ENCODE measurements at places on chromosomes 11 and 22.

- no peak for DNase-seq
These were observed 509.9 kb upstream of the B3GAT1 start for GRCh38 chr11:134921938-134922337.

- no peak for DNase-seq
These were observed 6.0 kb downstream of the TUBA8 start for GRCh38 chr22:18116634-18117033.

GRCh38 chr11:124108156-124108555 is 7.1 kb upstream of the VWA5A start:
- DNase-seq, result no peak

DNA sequence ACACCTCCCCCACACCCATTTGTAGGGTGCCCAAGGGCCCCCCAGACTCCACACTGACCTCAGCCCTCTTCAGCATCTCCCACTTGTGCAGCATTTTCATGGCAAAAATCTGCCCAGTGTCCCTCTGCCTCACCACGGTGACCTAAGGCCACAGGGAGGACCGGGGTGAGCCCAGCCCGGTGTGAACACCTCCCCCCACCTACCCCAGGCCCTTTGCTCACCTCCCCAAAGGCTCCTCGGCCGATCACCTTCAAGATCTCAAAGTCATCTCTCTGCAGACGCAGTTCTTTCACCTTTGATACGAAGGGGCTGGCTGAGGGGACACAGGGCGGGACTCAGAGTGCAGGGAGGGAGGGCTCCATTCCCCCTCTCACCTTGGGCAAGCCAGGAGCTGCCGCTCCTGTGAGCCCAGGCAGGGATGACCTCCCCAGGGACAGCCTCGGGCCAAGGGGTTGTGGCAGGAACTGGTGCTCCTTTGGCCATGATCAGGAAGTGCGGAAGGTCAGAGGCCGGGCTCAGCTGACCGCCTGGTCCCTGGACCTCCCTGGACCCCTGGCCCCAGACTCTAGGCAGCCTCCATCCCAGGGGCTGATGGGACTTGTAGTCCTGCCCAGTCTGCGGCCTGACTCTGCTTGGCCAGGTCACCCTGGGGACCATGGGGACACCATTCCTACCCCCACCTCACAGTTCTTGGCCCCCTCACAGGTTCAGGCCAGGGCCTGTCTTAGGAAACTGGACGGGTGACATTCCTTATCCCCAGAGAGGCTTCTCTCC is 2.7 kb downstream of the CDC42BPG start:
- DNase-seq, result no peak

DNA sequence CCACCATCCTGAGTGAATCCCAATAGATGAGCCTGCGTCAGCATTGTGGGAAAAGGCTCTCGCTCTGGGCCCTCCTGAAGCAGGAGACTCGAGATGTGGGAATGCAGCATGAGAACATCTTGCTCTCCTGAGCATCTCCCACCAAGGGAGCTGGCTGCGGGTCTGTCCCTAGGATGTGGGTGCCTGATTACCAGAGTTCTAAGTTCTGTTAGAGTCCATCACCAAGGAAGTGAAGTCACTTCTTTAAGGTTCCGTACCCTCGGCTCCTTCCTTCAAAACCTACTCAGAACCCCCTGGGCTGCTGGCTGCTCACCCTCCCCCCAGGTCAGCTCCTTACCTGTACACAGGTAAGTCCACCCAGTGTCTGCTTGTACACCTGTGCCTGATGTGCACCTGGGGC is 100.5 kb upstream of the IGLL5 start:
- no peak for DNase-seq

GRCh38 chr22:45090497-45090910 is 73.2 kb upstream of the NUP50 start:
- DNase-seq, result no peak

- no peak for DNase-seq
These were observed 4.7 kb upstream of the AP1B1 start for GRCh38 chr22:29393019-29393608.

GRCh38 chr11:3159296-3160190 is 5.6 kb downstream of the OSBPL5 start:
- DNase-seq, result no peak

DNA sequence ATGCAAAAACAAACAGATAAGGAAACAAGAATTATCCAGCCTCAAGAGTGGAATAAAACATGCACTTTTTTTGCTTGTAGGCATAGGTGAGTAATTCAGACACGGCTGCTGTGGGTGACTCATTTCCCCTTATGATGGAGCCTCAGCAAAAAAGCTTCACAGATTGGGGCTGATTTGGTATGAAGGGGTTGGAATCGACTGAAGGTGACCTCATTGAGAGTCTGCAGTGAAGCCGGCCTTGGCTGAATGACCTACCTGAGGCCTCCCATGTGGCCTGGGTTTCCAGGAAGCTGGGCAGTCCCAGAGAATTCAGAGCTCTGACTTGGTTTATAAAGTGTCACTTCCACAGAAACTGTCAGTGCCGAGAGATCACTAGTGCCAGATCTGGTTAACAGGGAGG is 34.2 kb upstream of the VPREB1 start:
- DNase-seq, result no peak

- DNase-seq, result no peak
These were observed 1.1 kb downstream of the FAT3 start for GRCh38 chr11:92225568-92226330.

DNA sequence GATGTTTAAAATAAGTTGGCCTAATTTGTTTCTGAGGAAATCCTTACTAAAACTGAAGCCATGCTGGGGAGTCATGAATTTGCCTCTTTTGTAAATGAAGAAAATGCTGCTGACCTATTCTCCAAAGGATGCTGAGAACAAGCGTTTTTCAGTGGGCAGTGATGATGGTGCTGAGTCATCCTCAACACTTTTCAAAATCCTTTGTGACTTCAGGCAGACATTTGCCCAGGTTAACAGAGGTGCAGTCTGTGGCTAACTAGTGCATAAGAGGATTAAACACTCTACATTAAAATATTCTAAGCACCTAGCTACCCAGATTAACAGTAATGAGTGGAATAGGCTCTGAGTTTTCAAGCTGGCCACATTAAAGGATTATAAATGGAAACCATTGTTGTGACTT is 509.0 kb downstream of the DLG2 start:
- no peak for DNase-seq

DNA sequence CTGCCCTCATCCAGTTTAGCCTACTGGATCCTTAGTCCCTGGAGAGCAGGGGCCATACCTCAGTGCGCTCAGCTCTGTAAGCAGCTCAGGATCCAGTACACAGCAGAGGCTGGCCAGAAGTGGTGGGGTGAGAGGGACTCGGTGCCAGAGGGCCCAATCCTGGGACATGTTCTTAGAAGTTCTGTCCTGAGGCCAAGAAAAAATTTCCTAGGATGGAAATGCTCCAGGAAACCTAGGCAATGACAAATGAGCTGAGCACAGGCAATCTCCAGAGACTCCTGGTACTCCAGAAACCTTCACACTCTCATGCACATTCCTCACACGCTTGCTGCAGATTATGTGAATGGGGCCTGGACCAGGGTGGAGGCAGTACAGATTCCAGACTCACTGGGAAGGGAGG is 89.6 kb downstream of the SERGEF start:
- DNase-seq, result no peak

GRCh38 chr11:66467034-66467659 is 442 bp downstream of the PELI3 start:
- DNase-seq, result no peak

DNA sequence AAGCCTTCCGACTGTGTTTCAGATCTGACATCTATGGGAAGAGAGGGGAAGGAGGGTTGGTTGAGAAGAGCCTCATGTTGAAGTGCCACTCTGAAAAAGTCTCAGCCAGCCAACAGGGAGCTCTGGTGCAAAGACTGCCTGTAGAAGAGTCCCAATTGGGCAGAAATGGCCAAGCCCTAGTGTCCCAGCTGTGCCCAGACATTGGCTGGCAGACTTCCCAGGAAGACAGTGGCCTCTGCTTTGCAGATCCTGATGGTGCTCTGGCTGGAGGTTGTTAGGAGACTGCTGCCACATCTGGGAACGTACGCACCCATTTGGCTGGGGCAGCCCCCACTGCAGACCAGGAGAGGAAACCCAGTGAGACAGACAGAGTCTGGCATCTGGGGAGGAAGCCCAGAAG is 3.2 kb upstream of the PLA2G3 start:
- no peak for DNase-seq

DNA sequence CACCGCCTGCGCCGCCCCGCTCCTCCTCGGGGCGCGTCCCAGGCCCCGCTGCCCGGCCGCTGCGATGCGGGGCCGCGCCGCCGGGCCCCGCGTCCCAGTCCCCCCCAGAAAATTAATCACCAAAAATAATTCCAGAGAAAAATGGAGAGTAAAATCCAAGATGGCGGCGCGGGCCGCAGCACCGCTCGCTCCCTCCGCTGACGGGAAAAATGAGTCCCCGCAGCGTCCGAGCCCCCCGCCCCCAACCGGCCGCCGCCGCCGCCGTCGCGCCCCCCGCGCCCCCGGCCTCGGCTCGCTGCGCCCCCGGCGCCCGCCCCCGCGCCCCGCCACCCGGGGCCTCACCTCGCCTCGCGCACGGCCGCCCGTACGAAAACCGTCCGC is at the start of gene KMT5B:
Gene KMT5B (minus strand): TSS at position 162 of the 381 bp plus-strand sequence. CDS start 23,220 bp downstream, outside the sequence.
- DNase-seq, result no peak

DNA sequence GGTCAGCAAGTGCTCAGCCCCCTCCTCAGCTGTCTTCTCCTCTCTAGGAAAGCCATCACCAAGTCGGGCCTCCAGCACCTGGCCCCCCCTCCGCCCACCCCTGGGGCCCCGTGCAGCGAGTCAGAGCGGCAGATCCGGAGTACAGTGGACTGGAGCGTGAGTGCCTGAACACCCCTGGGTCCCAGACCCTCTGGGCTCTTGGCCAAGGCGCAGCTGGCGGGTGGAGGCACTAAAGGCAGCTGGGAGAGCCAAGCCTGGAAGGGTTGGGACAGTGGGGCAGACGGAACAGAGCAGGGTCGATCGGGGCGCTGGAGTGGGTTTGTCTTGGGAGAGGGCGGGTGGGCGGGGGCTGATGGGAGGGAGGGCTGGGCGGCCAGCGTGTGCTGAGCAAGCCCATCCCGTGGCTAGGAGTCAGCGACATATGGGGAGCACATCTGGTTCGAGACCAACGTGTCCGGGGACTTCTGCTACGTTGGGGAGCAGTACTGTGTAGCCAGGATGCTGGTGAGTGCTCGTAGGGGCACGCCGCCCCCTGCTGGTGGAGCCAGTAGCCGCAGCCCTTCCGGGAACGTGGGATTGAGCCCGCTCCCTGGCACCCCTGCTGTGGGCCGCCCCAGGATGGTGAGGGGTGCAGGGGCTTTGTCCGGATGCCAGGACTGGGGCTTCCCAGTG is 14.1 kb upstream of the MDK start:
- no peak for DNase-seq

GRCh38 chr11:30304620-30305019 is 18.3 kb upstream of the ARL14EP start:
- no peak for DNase-seq

DNA sequence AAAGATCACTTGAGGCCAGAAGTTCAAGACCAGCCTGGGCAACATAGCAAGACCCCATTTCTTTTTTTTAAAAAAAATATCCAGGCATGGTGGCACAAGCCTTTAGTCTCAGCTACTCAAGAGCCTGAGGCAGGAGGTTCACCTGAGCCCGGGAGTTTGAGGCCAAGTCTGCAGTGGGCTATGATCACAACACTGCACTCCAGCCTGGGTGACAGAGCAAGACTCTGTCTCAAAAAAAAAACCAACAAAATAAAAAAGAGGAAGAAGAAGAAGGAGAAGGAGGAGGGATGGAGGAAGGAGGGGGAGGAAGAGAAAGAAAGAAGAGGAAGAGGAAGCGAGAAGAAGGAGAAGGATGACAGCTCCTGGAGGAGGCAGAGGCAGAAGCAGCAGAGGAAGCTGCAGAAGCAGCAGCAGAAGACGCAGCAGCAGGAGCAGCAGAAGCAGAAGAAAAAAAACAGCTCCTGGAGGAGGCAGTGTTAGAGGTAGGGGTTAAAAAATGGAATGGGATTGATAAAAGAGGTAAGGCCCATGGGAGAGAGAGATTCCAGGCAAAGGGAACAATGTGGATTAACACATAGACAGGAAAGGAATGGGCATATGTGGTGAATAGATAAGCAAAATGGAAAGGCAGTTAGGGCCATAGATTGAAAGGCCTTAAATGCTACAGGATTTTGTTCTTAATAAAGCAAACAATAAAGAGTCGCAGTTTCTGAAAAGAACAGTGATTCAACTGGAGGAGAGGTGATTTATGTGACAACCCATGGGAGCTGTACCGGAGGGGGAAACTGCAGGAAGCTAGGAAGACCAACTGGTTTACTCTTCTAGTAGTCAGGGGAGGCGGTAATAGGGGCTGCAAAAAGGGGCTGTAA is 10.9 kb downstream of the PRCP start:
- no peak for DNase-seq

DNA sequence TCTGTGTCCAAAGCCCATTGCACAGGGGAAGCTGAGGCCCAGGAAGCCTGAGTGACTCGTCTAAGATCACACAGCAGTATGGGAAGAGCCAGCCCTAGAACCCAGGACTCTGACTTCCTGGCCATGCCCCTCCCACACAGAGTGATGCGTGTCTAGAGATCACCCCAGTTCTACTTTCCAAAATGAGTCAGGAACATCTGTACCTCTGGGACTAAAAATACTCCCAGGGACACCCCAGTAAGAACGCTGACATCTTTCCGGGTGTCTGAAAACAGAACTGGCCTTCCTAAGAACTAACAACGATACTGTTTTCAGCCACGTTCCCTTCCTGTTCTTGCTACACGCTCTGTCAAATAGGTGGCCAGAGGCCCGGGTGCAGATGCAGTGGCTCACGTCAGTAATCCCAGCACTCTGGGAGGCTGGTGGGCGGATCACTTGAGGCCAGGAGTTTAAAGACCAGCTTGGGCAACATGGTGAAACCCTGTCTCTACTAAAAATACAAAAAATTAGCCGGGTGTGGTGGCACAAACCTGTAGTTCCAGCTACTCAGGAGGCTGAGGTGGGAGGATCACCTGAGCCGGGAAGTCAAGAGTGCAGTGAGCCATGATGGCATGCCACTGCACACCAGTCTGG is 21.7 kb upstream of the PDGFB start:
- DNase-seq, result no peak

- DNase-seq, result no peak
These were observed 18.6 kb downstream of the GLB1L2 start for GRCh38 chr11:134350381-134350780.

GRCh38 chr11:117829369-117829725 is 4.8 kb upstream of the FXYD2 start:
- no peak for DNase-seq

- DNase-seq, result no peak
These were observed 58.1 kb downstream of the MIAT start for GRCh38 chr22:26715392-26715936.

GRCh38 chr22:21816787-21817496 is 50.5 kb downstream of the MAPK1 start:
- DNase-seq, result no peak

DNA sequence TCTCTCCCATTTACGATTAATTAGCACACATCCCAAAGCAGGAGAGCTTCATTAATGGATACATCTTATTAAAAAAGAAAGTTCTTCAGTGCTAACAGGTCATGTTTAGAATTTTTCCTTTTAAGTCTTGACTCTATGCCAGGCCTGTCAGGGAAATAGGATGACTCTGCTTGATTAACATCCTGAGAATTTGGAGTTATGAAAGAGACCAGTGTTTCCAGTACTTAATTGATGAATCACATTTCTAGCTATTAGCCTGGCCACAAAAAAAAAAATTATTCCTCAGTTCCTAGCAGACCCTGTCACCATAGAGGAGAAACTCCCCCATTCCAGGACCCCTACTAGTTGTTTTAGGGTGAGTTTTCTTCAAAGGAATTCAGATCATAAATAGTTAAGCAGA is 23.6 kb upstream of the ME3 start:
- DNase-seq, result peak; percentile 66

Measured in NCI-H1048 (cell line).